ENCODE measurements at places on chromosomes 7 and 10.

GRCh38 chr7:111080495-111081105, 10.3 kb upstream of the LRRN3 start:
- DNase-seq = no peak

GRCh38 chr7:95099106-95099505, 191.7 kb downstream of the PPP1R9A start:
- no peak for DNase-seq

- no peak for DNase-seq
Observed at GRCh38 chr10:103555712-103556111, 62.2 kb downstream of the NEURL1 start.

GRCh38 chr10:124792998-124793352, 1.3 kb upstream of the EEF1AKMT2 start:
- DNase-seq = no peak

DNA sequence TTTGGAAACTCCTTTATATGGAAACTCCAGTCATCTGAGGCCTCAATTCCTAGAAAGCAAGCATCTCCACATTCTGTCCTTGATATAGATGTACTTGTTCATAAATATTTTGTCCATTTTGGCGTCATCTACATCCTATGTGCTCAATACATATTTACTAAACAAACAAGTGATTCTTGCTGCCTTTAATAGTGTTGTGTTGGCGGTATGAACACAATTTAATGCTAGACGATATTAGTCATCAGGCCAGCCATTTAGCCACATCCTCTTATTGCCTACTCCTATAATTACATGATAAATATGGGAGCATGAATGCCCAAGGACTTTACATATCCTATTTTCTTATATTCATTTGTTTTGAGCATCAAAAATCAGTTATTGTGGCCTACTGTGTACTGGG, 18.5 kb upstream of the IFRD1 start:
- no peak for DNase-seq

DNA sequence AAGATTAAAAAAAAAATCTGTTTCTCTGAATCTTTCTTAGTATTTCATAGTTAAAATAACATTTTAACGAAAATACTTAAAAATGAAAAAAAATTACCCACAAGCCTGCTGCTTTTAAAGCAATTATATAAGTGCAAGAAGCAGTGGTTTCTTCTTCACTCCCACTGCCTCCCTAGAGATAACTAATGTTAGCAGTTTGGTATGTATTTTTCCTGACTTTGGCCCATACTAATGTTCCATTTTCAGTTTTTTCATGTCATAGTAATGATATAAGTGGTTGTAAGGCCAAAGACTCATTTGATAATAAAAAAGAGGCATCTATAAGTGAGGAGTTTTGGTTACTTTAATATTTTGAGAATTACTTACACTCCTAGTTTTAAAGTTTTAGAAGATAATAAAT, 24.3 kb upstream of the LAMB1 start:
- no peak for DNase-seq

DNA sequence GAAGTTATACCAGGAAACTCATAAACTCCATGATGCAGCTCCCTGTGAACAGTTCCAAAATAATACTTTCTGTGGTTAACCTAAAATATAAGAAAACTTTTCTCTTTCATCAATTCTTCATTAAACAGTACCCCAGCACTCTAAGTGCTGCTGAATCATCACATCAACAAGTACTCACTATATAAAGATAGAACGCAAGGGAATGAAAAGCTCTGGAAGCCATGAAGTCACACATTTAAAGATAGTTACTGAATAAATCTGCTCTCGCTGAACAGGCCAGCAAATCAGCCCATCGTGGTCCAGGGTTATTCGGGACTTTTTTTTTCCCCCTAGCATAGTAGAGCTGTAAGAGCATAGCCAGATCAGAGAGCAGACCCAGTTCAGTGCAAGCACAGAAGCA, 254.3 kb downstream of the IPMK start:
- DNase-seq = no peak

DNA sequence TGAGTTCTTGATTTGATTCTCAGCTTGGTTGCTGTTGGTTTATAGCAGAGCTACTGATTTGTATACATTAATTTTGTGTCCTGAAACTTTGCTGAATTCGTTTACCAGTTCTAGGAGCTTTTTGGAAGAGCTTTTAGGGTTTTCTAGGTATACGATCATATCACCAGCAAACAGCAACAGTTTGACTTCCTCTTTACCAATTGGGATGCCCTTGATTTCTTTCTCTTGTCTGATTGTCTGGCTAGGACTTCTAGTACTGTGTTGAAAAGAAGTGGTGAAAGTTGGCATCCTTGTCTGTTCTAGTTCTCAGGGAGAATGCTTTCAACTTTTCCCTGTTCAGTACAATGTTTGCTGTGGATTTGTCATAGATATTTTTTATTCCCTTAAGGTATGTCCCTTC, 86.2 kb downstream of the PLXDC2 start:
- no peak for DNase-seq

DNA sequence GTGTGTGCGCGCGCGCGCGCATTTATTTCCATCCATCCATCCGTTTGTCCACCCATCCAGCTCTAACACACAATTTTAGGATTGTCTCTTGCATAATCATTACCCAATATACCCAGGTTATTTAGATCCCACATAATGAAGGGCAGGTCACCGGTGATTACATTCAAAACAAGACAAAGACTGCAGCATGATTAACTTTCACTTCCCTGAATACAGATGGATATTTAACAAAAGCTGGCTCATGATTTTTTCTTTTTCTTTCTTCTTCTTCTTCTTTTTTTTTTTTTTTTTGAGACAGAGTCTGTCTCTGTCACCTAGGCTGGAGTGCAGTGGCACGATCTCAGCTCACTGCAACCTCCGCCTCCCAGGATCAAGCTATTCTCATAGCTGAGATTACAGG, 86.2 kb downstream of the SH3PXD2A start:
- DNase-seq = no peak

DNA sequence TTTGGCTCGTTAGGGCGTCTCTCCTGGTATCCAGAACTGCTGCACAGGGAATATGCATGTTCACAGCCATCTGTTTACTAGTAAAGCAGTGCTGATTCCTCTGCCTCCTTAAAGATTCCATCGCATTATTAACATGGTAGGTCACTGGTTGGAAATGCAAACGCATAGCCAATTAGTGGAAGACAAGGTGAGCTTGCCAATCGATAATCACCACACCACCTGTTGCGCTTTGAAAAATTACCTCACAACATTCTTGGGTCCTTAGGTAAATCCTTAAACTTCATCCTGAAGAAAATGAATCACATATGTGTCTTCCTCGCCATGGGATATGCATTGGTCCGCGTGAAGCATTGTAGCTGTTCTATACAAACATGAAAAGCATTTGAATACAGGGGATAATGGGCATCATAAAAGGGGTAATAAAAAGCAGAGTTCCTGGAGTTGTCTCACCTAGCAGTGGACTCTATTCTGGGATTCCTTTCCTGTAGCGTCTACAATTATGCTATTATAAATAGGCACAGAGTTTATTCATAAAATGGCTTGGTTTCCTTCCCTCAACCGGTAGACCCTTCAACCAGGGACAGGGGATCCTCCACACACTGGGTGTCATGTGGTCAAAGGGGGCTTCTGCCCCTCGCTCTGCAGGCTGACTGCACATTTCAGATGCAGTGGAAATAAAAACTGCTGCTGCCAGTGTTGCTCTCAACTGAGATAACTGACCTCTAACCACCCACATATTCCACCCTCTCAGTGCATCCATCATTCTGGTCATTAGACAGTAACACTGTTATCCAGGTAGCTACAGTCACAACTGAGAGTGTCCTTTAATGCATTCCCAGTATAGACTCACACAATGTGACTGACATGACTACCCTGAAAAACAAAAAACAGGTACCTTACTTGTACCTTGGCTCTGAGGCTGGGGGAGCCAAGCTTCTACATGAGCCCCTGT, 389.2 kb upstream of the NFE2L3 start:
- DNase-seq = no peak

DNA sequence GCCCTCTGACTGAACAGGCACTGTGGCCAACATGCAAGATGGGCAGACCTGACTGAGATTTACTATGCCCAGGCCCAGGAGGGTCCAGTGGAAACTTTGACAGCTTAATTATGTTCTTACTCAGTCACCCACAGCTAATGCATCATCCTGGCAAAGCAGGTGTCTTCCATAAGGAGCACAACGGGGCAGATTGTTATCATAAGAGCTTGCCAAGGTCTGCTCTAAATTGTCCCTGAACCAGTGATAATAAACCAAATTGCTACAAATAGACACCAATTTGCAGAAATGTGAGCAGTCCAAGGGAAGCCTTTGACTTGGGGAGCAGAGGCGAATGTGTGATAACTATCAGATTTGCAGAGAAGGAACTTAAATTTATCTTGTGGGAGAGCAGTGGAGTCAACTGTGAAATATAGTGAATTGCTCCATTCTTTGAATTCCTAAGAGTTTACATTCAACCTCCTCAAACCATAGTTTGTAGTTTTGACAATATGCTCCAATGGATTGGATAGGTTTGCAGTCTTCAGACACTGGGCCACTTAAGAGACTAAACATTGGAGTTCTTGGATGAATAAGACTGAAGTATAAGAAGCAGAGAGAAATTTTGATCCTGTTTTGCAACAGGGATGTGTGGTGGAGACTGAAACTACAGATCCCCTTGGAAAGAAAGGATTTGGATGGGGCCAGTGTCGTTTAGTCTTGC, 494.7 kb downstream of the CCSER2 start:
- DNase-seq = no peak

- peak; percentile 18 for DNase-seq
Observed at GRCh38 chr7:47088329-47089067, 493.4 kb downstream of the TNS3 start.

GRCh38 chr7:137020351-137020750, 151.9 kb downstream of the CHRM2 start:
- DNase-seq = no peak

GRCh38 chr10:93938140-93938539, 44.4 kb downstream of the SLC35G1 start:
- no peak for DNase-seq

DNA sequence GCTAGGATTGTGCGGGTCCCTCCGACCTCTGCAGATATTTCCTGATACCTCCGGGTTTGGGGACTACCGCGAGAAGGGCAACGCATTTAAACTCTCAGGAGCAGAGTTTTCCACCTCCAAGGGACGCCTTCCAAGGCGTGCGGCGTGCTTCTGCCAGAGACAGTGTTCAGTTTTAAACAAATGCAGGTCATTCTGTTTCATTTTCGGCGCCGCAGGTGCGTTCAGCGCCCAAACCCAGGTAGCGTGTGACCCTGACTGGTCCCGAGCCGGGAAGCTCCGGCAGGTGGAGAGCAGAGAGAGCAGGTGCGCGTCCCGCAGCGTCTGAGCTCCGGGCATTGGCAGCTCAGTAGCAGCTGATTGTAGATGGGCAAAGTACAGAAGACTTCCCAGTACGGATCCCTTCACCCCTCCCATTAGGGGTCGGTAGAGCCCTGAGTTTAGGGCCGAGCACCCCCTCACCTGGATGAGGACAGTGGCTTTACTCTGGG, 1.4 kb upstream of the CYP26A1 start:
- DNase-seq = no peak

DNA sequence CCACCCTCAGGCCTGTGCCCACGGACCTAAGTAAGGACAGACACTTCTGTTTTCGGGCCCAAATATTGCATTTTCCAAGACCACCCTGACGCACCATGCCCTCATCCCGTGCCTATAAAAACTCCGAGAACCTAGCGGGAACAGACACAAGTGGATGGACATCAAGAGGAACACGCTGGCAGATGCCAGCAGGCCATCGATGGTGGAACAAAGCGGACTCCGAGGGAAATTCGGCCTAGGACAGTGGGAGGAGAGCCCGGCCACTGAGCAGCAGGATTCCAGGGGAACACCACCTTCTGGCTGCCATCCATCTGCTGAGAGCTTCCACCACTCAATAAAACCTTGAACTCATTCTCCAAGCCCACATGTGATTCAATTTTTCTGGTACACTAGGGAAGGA, 243.6 kb upstream of the ZWINT start:
- DNase-seq = no peak

DNA sequence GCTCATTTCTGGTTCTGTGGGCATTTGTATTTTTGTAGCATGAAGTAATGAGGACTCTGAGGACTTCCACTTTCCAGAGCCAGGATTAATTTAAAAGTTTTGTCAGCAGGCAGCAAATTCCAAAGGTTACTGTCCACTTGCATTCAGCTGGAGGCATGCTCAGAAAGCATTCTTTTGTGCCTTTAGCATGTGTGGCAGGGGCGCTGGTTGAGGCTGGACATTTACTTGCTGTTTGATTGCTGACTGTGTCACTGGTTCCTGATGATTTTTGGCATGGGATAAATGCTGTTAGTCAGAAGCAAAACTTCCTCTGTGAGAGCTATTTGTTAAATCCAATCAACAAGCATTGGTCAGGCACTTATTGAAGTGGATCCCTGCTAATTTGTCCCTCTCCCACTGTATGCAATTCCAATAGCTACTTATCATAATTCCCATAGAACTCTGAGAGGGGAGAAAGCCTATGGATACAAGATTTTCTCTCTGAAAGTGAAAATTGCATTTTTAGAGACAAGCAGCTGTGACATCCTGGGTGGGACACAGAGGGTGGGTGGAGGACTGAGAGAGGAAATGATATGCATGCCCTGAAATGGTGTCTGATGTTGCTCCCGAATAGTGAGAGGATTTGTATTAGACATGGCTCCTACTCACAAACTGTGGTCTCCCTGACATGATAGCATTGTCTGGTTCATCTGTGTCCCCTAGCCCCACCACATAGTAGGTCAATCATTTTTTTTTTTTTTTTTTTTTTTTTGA, 161.2 kb upstream of the WDR11 start:
- DNase-seq = no peak

DNA sequence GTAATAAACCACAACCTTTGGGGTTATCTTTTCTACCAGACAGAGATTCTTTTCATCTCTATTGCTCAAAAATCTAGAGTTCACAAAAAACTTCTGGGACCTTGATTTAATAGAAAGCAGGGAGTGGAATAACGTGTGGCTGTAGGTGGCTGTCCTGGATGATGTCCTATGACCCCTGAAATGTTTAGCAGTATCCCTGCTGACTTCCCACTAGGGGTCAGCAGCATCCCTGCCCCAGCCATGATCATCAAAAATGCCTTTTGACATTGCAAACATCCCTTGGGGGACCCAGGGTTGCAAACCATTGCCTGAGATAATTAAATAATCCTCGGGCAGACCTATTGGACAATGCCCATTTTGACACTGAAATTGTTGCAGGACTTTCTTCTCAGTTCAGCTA, 177.1 kb downstream of the USP6NL start:
- DNase-seq = no peak

- DNase-seq = no peak
Observed at GRCh38 chr10:70678757-70679489, 6.6 kb downstream of the ADAMTS14 start.

GRCh38 chr7:1103009-1103788, 15.3 kb downstream of the GPER1 start:
- DNase-seq = no peak

- no peak for DNase-seq
Observed at GRCh38 chr10:119997429-119997828, 104.9 kb downstream of the SEC23IP start.
